ENCODE measurements at places on chromosomes 4 and X. TPM values are rescaled to one million over a fixed set of nuclear protein-coding genes. Genes with fewer than 3 reads are reported as not detected.

DNA sequence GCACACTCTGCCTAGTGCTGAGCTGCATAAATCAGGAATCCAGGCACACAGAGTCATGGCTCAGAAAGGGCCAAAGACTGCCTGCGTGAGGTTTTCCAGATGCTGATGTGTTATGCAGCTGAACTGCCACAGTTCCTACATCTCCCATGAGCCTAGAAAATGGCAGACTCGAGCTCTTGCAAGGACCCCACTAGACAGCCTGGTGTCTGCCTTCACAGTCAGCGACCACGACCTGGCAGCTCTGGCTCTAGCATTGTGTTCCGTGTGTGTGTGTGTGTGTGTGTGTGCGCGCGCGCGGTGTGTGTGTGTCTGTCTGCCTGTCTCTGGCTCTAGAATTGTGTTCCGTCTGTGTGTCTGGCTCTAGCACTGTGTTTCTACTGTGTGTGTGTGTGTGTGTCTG lies 203.6 kb upstream of the AGTR2 start:
- no peak overlapping the region for H3K4me3 ChIP-seq
- DNase-seq, result no peak
- H3K4me1 ChIP-seq, result no peaks in the 10 kb centered on the region
- H3K27ac ChIP-seq, result no peak overlapping the region
- H3K27me3 ChIP-seq, result no peaks in the 10 kb centered on the region

The UGT2A1 gene
- not detected for total RNA-seq

GRCh38 chr4:16124232-16124631 lies 40.4 kb upstream of the PROM1 start:
- H3K4me1 ChIP-seq, result peaks cover 51% of the 10 kb centered on the region
- H3K4me3 ChIP-seq, result no peak overlapping the region
- no peak for DNase-seq
- no peaks in the 10 kb centered on the region for H3K27me3 ChIP-seq

DNA sequence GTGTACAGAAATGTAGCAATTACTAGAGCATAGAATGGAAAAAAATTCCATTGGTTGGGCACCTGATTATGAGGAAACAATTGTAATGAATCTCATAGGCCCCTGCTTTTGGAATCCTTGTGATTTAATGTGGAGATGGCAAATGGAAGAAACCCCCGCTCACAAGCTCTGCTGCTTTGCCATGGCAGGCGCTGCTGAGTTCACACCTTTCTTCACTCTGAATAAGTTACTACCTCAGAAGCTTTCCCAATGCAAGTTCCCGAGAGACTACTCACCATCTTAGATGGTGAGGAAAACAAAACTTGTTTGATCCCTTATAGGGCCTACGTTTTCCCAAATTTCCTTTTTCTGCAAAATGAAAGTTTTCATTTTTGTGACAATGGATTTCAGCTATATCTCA lies 266.6 kb upstream of the TAPT1 start:
- no peak overlapping the region for H3K4me3 ChIP-seq
- H3K4me1 ChIP-seq, result no peaks in the 10 kb centered on the region
- H3K27me3 ChIP-seq, result peaks cover 5% of the 10 kb centered on the region
- no peak overlapping the region for H3K27ac ChIP-seq
- DNase-seq, result no peak

- H3K27ac ChIP-seq, result no peak overlapping the region
- H3K4me3 ChIP-seq, result no peak overlapping the region
- H3K27me3 ChIP-seq, result peaks cover 13% of the 10 kb centered on the region
- H3K36me3 ChIP-seq, result no peaks in the 10 kb centered on the region
- no peak for DNase-seq
Measured at GRCh38 chr4:8315435-8316250, 46.1 kb downstream of the HTRA3 start.

The PPEF2 gene
- 1.6 TPM for total RNA-seq

The VEGFD gene
- total RNA-seq, result not detected

DNA sequence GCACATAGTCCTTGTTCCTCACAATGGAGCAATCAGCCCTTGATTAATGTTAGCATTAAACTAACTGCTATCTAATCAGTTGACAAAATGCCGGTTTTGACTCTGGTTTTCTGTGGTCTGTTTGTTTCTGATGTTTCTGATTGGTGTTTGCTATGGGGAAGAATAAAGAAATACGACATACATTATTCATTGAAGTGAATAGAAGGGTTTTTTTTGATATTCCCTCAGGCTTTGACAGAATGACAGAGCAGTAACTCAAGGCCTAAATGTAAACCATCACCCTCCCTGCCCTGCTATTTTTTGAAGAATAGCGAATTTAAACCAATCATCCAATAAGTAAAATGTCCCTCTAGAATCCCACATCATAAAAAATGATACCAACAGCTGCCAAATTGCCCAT lies 65.5 kb upstream of the HS3ST1 start:
- H3K27me3 ChIP-seq, result peaks cover 3% of the 10 kb centered on the region
- no peaks in the 10 kb centered on the region for H3K4me1 ChIP-seq
- H3K27ac ChIP-seq, result no peak overlapping the region

DNA sequence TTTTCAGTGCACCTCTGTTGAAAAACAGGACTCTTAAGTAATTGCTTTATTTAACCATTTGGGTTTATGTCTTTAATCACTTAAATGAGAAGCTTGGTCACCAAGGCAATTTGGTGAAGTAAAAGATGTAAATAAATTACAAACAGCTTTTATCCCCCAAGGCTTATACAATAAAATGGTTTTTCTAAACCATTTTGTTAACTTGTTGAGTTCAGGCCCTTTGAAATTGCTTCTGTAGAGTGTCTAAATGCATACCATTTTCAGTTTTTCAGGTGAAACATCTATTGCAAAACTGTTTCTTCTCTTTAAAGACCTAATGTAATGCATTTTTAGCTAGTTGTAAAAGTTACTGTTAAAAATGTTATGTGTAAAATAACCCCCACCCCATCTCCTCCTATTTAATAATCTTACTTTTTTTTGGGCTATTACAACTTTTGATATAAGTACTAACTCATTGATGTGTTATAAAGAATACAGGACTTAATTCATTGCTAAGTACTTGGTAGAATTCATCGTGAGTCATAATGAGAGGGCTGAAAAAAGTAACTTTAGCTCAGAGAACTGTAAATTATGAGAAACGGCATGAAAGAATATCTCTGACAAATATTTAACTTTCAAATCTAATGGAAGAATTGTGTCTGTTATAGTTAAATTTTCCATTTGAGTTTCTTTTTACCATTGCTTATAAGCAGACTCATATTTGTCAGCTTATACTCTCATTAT lies 4.5 kb downstream of the RAPGEF2 start:
- H3K27me3 ChIP-seq, result no peaks in the 10 kb centered on the region
- peaks cover 20% of the 10 kb centered on the region for H3K4me1 ChIP-seq
- no peak for DNase-seq
- H3K4me3 ChIP-seq, result no peak overlapping the region
- no peak overlapping the region for H3K27ac ChIP-seq

DNA sequence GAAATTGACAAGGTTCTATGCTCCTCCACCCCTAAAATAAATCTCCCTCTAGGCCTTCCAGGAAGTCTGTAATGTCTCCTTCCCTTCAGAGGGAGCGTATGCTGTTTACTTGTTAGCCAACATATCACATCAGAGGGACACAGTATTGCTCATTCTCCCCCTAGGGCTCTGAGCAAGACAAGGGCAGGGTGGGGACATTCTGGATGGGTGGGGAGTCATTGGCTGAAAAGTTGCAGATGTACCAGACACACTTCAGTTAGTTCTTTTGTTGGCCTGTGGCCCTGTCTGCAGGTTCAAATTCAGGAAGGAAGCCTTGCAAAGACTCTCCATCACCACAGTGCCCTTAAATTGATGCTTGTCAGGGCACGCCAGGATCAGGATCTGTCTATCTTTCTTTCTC lies 106.3 kb upstream of the TEX13D start:
- H3K4me1 ChIP-seq, result peaks cover 27% of the 10 kb centered on the region
- peak overlapping the region; percentile 18 for H3K27ac ChIP-seq
- H3K4me3 ChIP-seq, result no peak overlapping the region
- no peaks in the 10 kb centered on the region for H3K36me3 ChIP-seq
- H3K27me3 ChIP-seq, result no peaks in the 10 kb centered on the region

- no peaks in the 10 kb centered on the region for H3K36me3 ChIP-seq
- peak within 1 kb of the TSS; percentile 94 for H3K4me3 ChIP-seq
- H3K27ac ChIP-seq, result peak within 1 kb of the TSS; percentile 95
- peaks cover 25% of the 10 kb centered on the region for H3K4me1 ChIP-seq
Measured at GRCh38 chrX:129843459-129844306, at the start of gene ZDHHC9. Gene ZDHHC9 (minus strand): TSS chrX:129843886. CDS start chrX:129841945, 1,941 bp downstream.

The C4orf36 gene
- total RNA-seq, result not detected

- peaks cover 2% of the 10 kb centered on the region for H3K36me3 ChIP-seq
- no peak overlapping the region for H3K27ac ChIP-seq
- peak overlapping the region; percentile 67 for H3K4me3 ChIP-seq
- peaks cover 13% of the 10 kb centered on the region for H3K4me1 ChIP-seq
- peaks cover 8% of the 10 kb centered on the region for H3K27me3 ChIP-seq
Measured at GRCh38 chr4:88158038-88158488, 376 bp downstream of the ABCG2 start.

GRCh38 chr4:72974694-72975487 lies 94.6 kb downstream of the COX18 start:
- no peak overlapping the region for H3K27ac ChIP-seq
- H3K4me3 ChIP-seq, result no peak overlapping the region
- DNase-seq, result no peak
- H3K27me3 ChIP-seq, result peaks cover 18% of the 10 kb centered on the region
- no peaks in the 10 kb centered on the region for H3K36me3 ChIP-seq
- H3K4me1 ChIP-seq, result peaks cover 2% of the 10 kb centered on the region

DNA sequence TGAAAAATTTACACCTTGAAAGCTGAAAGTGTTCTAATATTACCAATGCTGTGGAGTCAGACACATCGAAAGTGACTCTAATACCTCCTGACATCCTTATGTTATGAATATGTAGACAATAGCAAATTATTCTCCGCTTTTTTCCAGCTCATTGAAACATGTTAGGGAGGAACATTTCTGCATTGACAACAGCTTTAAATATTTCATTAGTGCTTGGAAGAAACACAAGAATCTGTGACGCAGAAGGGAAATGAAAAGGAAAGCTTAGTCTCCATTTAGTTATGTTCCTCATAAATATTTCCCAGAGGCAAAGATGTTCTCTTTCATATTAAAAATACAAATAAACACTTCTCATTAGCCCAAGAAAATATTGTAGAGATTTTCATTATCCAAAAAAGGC lies 55.8 kb upstream of the CD99 start:
- DNase-seq, result no peak
- H3K36me3 ChIP-seq, result peaks cover 22% of the 10 kb centered on the region
- peaks cover 21% of the 10 kb centered on the region for H3K4me1 ChIP-seq
- no peak overlapping the region for H3K4me3 ChIP-seq
- no peak overlapping the region for H3K27ac ChIP-seq

- H3K27ac ChIP-seq, result no peak overlapping the region
- no peaks in the 10 kb centered on the region for H3K36me3 ChIP-seq
- no peak for DNase-seq
- no peaks in the 10 kb centered on the region for H3K27me3 ChIP-seq
Measured at GRCh38 chr4:170978990-170979389, 834.2 kb upstream of the GALNTL6 start.

The PCDH18 gene
- total RNA-seq, result not detected

The RASSF6 gene
- total RNA-seq, result not detected

GRCh38 chrX:69807400-69807799 lies 191.5 kb downstream of the EDA start:
- no peaks in the 10 kb centered on the region for H3K27me3 ChIP-seq
- no peak for DNase-seq
- H3K36me3 ChIP-seq, result no peaks in the 10 kb centered on the region
- peaks cover 1% of the 10 kb centered on the region for H3K4me1 ChIP-seq

- DNase-seq, result no peak
- H3K36me3 ChIP-seq, result no peaks in the 10 kb centered on the region
- peaks cover 14% of the 10 kb centered on the region for H3K27me3 ChIP-seq
- no peaks in the 10 kb centered on the region for H3K4me1 ChIP-seq
- no peak overlapping the region for H3K27ac ChIP-seq
- H3K4me3 ChIP-seq, result no peak overlapping the region
Measured at GRCh38 chr4:127759893-127760292, 22.2 kb upstream of the HSPA4L start.

DNA sequence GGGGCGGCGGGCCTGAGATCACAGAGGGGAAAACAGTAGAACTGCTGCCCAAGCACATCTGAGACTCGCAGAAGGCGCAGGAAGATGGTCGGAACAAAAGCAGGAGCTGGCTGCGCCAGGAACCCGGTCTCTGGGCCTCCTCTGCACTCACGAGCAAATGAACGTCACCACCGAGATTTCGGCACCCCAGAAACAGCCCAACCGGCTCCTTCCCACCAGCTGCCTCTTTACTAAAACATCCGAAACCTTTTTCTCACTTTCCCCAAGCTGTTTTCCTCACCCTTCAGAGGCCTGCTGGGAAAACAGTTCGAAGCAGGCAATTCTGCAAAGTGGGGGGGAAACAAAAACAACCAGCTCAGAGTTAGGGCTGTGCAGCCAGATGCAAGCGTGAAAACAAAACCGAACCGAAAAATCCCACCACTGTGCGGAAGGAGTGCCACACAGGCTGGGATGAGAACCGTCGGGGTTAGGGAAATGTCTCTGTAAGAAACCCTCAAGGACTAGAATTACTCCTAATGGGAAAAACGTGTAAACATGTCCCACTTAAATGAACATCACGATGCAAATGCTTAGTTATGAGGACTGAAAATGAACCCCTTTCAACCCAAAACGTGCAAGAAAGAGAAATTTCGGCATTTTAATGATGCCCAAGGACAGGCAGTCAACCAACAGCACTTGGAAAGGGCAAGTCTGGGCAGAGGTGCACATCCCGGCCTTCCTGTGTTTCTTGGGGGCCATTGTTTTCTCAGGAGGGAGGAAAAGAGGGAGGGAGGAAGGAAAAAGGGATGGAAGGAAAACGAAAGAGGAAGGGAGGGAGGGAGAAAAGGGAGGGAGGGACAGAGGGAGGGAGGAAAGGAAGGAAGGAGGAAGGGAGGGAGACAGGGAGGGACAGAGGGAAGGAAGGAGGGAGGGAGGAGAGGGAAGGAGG lies 15.8 kb downstream of the DHRSX start:
- H3K4me1 ChIP-seq, result peaks cover 11% of the 10 kb centered on the region
- H3K4me3 ChIP-seq, result no peak overlapping the region
- H3K27ac ChIP-seq, result peak overlapping the region; percentile 82
- no peaks in the 10 kb centered on the region for H3K27me3 ChIP-seq

DNA sequence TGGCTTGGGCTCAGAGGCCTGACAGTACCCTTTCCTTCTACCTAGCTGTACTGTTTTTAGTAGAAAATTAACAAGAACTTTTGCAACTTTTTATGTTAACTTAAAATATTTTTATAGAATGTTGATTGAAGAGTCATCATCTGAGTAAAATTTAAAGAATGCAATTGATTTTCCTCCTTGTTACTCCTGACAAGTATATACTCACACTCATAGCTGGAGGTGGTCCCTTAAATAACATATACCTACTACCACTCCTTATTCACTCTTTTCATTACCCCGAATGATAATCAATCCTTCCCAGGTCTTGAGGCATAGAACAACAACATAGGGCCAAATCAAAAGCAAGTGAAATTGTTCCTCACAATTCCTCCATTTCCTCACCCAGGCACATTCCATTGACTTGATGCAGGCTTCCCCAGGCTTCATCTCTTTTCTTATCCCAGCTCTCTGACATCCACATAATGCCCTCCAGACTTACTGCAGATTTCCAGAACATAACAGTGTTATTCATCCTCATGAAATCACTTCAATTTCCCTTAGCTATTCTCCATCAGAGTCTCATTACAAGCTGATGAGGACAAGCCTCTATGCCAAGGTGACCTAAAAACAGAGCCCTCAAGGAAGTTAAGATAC lies 73.2 kb upstream of the ANXA10 start:
- no peaks in the 10 kb centered on the region for H3K27me3 ChIP-seq
- H3K36me3 ChIP-seq, result no peaks in the 10 kb centered on the region
- H3K27ac ChIP-seq, result no peak overlapping the region
- no peak for DNase-seq
- H3K4me1 ChIP-seq, result no peaks in the 10 kb centered on the region

Measured in naive thymus-derived CD8-positive, alpha-beta T cell (primary cell).